ENCODE measurements at places on chromosomes 5 and 9. TPM values are rescaled to one million over a fixed set of nuclear protein-coding genes. Genes with fewer than 3 reads are reported as not detected.

The AFAP1L1 gene
- 10.5 TPM for total RNA-seq

The CD72 gene
- 0.11 TPM for total RNA-seq

The C5orf58 gene
- total RNA-seq = not detected

The GFPT2 gene
- total RNA-seq = 5.1 TPM

The GRM6 gene
- not detected for total RNA-seq

The SLC6A7 gene
- total RNA-seq = not detected

The CDKN2B-AS1 gene
- 0.23 TPM for total RNA-seq

The KLF4 gene
- total RNA-seq = 5.8 TPM

The CDC20B gene
- not detected for total RNA-seq

The GAS1 gene
- 3.2 TPM for total RNA-seq

The TMEM215 gene
- total RNA-seq = not detected

The IFNK gene
- total RNA-seq = 4.3 TPM

Measured in hair follicular keratinocyte (primary cell).